Heart left ventricle (tissue), 16 donors: ENCODE measurements at places on chromosomes 1 and 21.
A peak's percentile ranks its signal among the peaks of the same experiment; 100 is the strongest.

DNA sequence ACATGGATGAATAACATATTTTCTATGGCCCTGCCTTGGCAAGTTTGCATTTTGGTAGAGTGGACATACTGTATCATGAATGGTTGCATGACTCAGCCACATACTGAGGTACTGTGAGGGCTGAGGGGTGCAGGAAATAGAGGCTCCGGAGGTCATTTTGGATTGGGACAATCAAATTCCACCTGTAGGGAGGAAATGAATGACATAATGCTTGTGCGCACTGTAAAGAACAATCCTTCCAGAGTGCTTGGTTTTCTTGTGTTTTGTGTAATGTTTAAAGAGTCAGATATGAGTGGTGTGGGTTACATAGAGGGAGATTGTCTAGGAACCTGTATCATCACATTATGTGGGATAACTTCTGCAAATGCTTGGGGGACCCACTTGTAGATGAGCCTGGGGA, 329.9 kb upstream of the PROX1 start:
- no peak for DNase-seq

DNA sequence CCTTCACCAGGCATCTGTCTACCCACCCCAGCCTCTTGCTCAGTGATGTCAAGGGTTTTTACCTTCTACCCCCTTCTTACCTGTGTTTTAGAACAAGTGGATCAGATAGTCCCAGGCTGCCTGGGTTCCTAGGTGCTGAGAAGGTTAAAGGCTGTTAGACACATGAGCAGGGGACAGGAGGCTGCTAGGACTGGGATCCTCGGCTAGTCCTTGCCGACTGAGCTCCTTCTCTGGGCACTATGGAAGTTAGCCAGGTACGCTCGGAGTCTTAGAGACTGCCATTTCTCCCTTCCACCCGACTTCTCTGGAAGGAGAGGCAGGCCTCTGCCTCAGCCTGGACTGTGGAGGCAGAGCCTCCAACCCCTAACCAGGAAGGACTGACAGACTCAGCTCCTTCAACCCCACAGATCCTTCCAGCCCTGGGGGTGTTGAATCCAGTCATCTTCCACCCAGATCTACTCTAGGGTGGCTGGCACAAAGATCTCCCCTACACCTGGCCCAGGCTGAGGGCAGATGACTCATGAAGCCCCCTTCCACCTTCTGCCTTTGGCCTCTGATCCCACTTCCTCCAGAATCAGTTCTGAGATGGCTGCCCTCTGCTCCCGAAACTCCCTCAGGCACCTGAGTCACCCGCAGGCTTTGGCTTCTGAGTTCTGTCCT, at the start of gene DYNLT4:
Gene DYNLT4, minus strand, starts transcription at position 648 of the 660 bp plus-strand sequence. CDS start 683 bp downstream, outside the sequence.
- DNase-seq = no peak

- DNase-seq = no peak
Observed at GRCh38 chr1:90504509-90504908, 212.6 kb downstream of the BARHL2 start.

- DNase-seq = no peak
Observed at GRCh38 chr1:94883691-94884090, 43.2 kb downstream of the CNN3 start.

DNA sequence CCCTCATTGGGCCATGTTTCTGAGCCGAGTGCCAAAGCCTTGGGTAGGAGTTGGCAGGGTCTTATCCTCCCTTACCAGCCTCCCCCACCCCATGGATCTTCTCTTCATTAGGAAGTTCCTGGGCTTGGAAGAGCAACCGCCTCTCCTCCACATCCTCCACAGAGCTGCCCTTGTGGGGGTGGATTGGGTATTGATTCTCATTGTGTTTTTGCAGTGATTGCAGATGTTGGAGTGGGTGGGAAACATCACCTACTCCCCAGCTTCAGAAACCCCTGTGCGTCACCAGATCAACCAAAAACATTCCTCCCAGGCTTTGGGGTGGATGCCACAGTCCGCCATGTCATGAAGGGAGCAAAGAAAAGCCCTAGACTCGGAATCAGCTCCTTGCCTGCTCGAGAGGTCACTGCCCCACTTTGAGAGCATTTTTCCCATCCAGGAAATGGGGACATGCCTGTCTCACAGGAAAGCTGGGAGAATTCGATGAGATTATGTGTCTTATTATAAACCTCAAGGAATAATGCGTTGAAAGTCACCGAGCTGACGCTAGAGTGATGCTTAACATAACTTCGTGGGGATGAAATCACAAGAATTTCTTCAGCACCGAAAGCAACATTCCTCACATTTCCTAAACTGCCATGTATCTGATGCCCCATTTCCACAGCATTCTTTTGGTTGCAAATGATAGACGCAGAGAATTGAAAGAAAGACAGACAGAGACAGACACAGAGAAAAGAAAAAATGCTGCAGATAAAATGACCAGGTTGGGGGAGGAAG, 44.7 kb upstream of the ZBTB40 start:
- DNase-seq = no peak

DNA sequence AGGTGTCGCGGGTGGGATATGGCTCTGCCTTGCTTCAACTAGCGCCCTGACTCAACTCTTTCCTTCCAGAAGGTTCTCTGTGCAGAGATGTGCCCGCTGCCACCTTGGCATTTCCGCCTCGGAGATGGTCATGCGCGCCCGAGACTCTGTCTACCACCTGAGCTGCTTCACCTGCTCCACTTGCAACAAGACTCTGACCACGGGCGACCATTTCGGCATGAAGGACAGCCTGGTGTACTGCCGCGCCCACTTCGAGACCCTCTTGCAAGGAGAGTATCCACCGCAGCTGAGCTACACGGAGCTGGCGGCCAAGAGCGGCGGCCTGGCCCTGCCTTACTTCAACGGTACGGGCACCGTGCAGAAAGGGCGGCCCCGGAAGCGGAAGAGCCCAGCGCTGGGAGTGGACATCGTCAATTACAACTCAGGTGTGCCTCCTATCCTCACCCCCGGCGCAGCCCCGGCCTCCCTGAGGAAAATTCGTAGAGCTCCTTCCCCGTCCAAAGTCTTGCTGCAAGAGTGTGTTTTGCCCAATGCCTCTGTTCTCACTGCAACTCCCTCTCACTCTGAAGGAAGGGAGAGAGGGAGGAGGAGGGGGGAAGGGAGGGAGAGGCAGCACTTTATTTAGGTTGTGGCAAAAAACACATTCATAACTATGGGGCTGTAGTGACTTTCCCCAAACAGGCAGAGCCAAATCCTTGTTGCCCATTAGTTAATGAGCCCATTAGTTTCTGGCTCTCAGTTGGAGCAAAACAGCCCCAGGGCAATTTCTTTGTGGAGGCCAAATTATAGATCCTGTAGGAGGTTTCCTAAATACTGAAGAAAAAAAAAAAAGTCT, 4.3 kb downstream of the LHX9 start:
- DNase-seq = no peak

DNA sequence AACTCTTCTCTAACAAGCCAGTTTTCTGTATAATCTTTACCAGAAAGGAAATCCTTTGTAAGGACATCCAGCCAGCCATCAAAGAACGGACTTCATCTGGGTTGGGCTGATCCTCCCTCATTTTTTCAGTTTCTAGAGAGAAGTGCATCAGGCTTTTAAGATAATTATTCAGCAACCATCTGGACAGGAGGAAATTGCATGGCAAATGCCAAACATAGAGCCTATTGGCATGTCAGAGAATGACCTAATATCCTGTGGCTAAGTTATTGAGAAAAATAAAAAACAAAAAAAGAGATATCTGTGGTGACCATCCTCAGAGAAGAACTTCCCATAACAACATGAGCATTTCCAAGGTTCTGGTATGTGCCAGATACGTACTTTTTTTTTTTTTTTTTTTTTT, 74.9 kb upstream of the BEND5 start:
- no peak for DNase-seq

DNA sequence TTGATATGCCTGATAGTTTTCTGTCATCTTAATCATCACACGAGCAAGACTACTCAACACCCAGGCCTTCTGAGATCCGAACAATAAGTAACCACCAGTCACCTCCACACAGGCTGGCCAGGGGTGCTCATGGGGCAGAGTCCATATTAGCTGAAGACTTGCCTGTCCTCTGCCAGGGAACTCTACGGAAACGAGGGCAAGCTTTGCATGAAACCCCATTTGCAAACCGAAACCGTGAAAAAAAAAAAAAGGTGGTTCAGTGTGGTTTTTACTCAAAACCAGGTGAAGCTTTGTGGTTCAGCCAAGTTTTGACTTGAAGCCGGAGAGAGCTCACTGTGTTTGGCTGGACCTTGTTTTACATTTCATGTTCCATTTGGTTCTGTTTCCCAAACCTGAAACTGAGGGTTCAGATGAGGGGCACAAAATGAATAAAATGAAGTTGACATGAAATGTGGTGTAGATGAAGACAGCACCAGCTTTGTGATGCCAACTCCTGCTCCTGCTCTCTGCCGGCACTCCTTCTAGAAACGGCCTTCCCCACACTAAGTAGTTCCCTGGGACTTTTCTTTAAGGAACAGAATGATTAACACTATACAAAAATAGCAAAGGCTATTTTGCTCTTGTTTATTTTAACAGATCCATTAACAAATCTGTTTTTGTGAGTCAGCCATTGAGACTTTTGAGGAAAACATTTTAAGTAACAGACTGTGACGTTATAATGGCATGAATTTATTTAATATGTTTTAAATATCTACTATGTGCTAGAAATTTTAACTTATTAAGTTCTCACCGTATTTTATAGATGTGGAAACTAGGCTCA, 74.7 kb downstream of the RUNX1 start:
- no peak for DNase-seq

DNA sequence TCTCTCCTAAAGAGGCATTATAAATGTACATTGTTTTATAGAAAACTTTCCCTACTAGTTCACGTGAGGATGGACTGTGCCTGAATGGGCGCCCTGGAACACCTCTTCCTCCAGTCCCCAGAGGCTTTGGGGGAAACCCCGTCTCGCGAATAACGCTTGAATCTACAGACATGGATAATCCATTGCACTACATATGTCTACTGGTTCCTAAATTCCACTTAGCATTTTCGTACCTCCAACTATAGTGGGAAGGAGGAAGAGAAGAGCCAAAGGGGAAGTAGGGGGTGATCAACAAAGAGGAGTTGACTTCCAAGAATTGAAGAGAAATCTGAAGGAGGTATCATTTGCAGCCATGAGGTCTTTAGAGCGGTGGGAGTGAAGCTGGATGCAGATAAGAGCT, 11.1 kb downstream of the BARHL2 start:
- no peak for DNase-seq

- no peak for DNase-seq
Observed at GRCh38 chr1:23217421-23218115, at the start of gene HTR1D. HTR1D (minus strand) TSS chr1:23217502; CDS start chr1:23194219, 23,283 bp downstream.

GRCh38 chr1:234512451-234512861, 33.5 kb upstream of the TARBP1 start:
- DNase-seq = no peak

GRCh38 chr1:8763888-8764287, 53.6 kb downstream of the RERE start:
- DNase-seq = no peak

GRCh38 chr1:151472856-151473731, 13.8 kb upstream of the POGZ start:
- DNase-seq = peak; percentile 50

- DNase-seq = no peak
Observed at GRCh38 chr1:3249631-3250501, 180.9 kb downstream of the PRDM16 start.

GRCh38 chr1:75632350-75632949, 21.5 kb upstream of the SLC44A5 start:
- no peak for DNase-seq

GRCh38 chr1:152806576-152806975, at the start of gene LCE1C:
LCE1C (minus strand) TSS chr1:152806651; CDS start chr1:152805478, 1,173 bp downstream.
- DNase-seq = no peak

DNA sequence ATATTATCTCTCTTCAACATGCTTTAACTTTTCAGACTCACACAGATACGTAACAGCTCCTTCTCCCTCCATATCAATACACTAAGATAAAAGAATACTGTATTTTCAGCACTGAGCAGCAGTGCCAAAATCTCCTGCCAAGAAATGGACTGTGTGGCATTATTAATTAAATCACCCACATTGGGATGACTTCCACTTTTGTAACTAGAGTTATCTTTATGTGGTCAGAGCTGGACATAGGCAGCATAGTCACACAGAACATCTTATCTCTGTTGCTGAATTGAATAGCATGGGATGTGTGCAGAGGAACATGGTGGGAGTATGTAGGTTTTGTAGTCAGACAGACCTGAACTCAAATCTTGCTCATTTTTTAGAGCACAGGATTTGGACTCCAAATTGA, 41.4 kb upstream of the CACYBP start:
- no peak for DNase-seq

GRCh38 chr1:154154534-154155191, at the start of gene NUP210L:
NUP210L (minus strand) TSS chr1:154155073.
- peak; percentile 65 for DNase-seq

- peak; percentile 79 for DNase-seq
Observed at GRCh38 chr1:226973371-226973897, 33.3 kb downstream of the COQ8A start.

GRCh38 chr1:65209005-65209885, 61.2 kb downstream of the AK4 start:
- DNase-seq = peak; percentile 39

DNA sequence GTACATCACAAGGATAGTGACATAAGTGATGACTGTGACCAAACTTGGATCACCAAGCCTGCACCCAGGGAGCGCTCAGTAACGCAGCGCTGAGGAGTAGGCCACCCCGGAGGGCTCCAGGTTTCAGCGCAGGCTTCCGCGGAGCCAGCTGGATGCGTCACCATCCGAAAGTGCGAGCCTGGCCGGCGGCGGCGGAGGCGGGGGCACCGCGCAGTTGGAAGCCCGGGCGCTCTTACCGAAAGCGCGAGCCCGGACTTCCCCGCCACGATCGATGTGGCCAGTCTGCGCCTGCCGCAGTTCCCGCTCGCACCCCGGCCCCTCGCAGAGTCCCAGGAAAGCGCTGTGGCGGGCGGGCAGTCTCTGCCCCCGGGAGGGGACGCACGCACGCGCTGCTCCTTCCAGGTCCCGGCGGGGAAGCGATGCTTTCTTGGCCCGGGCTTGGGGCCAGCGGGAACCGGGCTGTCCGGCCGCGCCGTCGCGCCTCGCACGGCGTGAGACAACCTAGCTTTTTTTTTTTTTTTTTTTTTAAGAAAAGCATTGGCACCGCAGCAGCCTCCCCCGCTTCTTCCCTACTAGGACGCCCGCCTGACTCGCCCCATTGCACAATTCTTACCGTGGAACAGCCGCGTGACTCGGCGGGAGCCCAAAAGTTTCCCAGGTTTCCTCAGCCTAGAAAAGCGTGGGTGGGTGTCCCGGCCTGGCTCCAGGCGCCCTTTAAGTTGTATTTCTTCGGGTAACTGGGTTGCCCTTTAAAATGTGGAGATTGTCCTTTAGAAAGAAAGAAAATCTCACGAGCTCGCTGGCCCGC, 36.4 kb upstream of the JAK1 start:
- DNase-seq = peak; percentile 84

- DNase-seq = no peak
Observed at GRCh38 chr1:192675716-192676115, 39.8 kb downstream of the RGS13 start.

GRCh38 chr1:86695400-86695799, 9.0 kb upstream of the SH3GLB1 start:
- no peak for DNase-seq
